ENCODE measurements at places on chromosomes 5 and 9.

- DNase-seq, result no peak
Observed at GRCh38 chr5:175885813-175886212, 14.4 kb downstream of the CPLX2 start.

- DNase-seq, result no peak
Observed at GRCh38 chr9:137759117-137759516, 118.5 kb upstream of the CACNA1B start.

- DNase-seq, result no peak
Observed at GRCh38 chr9:85108229-85108628, 438.7 kb downstream of the NTRK2 start.

DNA sequence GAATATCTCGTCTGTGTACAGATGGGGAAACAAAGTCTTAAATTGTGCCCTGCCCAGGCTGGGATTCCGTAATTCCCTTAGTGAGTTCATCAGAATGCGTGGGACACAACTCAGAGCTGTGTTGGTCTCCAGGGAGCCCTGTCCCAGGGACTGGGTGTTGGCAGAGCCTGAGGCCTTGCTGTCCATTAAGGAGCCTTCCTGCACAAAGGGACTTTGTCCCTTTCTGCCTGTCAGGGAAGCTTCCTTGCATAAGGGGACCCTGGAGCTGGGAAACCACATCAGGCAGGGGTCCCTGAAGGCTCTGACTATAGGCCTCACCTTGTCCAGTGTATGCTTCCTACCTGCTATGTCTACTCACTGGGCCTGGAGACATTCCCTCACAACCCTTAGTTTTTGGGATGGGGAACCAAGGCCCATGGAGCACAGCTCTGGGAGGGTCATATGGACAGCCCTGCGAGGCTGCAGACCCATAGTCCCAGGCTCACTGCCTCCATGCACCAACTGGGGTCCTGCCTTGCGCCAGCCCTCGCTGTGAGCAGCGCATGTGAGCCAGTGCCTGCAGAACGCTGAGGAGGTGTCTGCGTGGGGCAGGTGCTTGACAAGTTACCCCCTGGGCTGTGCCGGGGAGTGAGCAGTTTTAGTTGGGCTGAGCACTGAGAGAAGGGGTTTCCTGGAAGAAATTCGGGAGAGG lies 1.6 kb downstream of the CARD19 start:
- DNase-seq, result no peak

- no peak for DNase-seq
Observed at GRCh38 chr9:8331507-8332330, 532.1 kb upstream of the DMAC1 start.
